AG08395 (cell line): ENCODE measurements at places on chromosomes 16 and 17.
A peak's percentile ranks its signal among the peaks of the same experiment; 100 is the strongest.

GRCh38 chr17:33989361-33990148, 265.5 kb upstream of the CCL2 start:
- no peak for DNase-seq

DNA sequence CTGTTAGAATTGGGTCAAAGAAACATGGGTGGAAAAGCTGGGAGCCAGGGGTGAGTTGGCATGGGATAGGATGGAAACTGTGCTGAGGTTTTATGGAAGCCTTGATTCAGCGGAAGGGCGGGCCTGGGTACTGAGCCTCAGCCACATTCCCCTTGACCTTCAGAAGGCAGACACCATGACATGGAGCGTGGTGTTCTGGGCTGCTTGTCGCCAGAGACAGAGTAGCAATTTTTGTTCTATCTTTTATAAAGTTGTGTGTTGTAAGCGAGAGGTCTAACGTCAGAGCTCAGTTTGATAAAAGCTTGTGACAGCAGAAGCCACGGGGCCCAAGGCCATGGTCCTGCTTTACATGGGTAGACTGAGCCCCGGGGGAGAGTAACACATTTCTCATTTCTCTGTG, 50.2 kb downstream of the SLC47A1 start:
- no peak for DNase-seq

DNA sequence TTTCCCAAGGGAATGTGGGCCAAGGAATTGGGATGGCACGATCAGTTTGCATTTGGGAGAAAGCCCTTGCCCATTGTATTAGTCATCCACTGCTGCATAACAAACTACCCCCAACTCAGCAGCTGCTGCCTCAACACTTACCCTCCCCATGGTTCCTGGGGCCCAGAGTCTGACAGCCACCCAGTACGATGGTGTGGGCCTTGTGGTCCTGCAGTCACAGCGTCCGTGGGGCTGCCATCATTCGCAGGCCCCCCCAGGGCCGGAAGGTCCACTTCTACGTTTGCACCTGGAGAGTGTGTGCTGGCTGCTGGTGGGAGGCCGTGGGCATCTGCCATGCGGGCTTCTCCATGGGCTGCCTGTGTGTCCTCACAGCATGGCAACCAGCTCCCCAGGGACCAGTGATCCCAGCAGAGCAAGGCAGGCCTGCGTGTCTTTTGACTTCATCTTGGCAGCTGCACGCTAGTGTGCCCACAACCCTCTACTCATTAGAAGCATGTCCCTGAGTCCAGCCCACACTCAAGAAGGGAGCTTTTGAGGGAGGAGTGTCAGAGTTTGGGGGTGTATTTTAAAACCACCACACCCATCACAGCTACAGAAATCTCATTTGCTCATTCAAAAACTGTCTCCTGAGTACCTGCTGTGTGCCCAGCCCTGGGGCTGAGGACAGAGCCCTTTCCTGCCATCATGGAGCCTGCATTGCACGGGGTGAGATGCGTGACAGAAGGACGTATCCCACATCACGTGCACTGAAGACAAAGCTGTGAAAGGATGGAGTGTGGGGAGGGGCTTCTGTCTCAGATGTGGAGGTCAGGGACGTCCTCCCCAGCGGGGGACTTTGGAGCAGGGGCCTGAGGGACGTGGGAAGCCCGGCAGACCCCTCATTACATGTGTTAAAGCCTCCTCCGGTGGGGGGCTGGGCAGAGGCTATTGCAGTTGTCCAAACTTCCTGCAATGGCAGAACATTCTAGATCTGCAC, 185.0 kb upstream of the ZNF469 start:
- DNase-seq, result no peak

DNA sequence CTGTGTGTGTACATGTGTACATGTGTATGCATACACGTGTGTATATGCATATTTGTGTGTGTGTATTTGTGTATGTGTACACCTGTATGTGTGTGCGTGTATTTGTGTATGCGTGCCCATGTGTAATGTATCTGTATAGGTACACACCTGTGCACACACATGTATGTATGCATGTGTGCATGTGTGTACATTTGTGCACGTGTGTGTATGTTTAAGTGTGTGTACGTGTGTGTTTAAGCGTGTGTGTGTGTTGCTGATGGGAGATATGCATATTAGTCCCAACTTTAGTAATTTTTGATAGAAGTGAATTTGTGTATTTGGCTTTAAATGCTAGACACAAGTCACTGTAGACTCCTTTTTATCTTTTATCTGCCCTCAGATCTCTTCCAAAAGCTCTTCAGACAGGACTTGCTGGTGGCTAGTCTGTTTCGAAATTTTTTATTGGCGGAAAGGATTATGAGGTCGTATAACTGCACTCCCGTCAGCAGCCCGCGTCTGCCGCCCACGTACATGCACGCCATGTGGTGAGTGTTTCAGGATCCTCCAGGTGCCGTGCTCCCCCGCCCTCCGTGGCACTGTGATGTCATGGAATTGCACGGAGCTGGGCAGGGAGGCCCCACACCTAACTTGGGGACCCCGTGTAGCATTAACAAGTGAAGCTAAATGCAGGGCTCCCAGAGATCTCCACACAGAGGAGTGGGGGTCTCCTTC, 168.8 kb upstream of the CHMP6 start:
- no peak for DNase-seq

GRCh38 chr17:7403727-7403976, 245 bp downstream of the TMEM256 start:
- DNase-seq, result peak; percentile 84

DNA sequence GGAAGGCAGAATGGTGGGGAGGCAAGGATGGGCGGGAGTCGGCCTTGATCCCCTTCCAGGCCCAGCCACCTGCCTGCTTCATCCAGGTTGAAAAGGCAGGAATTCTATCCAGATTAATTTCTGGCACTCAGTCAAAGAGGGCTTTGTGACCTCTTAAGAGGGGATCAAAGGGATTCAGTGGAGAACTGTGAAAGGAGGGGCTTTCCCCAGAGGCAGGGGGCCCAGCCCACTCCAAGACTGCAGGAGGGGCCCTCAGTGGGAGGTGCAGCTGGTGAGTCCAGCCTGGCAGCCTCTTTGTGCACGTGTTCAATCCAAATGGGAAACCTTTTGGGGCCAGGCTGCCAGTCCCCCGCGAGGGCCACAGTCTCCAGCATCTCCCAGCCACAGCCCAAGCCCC, 148.5 kb upstream of the PLCG2 start:
- no peak for DNase-seq

DNA sequence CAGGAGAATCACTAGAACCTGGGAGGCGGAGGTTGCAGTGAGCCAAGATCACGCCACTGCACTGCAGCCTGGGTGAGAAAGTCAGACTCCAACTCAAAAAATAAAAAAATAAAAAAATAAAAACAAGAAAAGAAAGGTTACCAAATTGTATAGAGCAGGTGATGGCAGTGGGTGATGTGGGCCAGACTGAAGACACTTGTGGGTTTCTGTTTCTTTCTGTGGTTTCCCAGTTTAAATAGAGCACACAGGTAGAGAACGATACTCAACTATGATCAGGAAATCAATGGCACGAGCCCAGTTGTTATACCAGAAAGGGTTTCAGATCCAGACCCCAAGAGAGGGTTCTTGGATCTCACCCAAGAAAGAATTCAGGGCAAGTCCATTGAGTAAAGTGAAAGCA, 32.6 kb downstream of the NUBP1 start:
- no peak for DNase-seq

DNA sequence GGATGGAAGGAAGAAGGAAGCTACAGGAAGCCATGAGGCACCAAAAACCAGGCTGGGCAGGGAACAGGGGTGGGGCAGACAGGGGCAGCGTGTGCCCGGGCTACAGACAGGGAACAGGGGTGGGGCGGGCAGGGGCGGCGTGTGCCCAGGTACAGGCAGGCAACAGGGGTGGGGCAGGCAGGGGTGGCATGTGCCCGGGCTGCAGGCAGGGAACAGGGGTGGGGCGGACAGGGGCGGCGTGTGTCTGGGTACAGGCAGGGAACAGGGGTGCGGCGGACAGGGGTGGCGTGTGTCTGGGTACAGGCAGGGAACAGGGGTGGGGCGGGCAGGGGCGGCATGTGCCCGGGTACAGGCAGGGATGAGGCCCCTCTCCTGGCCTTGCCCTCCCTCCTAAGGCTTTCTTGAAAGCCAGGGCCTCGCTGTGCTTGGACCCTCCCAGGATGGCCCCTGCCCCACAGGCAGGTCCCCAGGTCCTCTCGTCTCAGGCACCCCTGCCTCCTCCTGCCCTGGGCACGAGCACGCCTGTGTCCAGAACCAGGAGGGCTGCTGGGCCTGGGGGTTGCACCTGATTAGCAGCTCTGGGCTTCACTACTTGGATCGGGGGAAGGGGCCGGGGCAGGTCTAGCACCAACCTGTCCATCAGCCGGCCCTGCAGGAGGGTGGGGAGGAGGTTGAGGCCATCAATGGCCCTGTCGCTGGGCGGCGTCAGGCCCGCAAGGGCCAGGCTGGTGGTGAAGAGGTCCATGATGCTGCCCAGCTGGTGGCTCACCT, 14.5 kb upstream of the APRT start:
- DNase-seq, result no peak

DNA sequence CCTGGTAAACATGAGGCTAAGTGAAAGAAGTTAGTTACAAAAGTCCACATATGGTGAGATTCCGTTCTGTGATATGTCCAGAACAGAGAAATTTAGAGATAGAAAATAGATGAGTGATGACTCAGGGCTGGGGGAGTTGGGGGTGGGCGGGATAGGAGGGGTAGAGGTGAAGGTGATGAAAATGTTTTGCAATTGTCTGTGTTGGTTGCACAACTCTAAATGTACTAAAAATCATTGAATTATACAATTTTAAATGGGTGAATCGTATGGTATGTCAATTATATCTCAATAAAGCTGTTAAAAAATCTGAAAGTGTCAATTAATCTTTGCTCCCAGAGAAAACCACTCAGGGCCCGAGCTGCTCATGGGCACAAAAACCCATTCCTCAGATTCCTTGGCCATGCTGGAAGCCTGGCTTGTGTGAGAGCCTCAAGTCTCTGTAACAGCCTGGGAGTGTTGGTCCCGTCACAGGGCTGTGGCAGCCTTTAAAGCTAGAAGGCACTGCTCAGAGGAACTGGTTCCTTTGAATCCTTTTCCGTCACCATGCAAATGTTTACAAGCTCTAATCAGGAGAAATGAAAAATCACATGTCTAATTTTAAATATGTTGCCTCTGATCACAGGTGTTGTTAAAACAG, 225.3 kb downstream of the WWOX start:
- no peak for DNase-seq

DNA sequence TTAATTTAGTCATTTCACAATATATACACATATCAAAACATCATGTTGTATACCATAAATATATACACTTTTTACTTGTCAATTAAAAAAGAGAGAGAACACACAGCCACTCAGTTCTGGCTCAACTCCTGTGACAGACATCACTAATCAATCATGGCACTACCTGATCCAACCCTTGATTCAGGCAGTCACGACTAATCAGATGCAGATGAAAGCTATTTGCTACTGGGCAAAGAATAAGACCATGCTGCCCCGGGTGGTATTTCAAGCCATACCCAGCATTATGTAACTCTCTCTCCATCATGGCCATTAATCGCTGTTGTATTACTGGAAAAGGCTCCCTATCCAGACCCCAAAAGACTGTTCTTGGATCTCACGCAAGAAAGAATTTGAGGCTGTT, 345.7 kb downstream of the HAPSTR1 start:
- DNase-seq, result no peak

- no peak for DNase-seq
These were observed 103.1 kb downstream of the AATF start for GRCh38 chr17:37051833-37052232.
